ENCODE measurements at places on chromosomes 16 and 17. TPM values are rescaled to one million over a fixed set of nuclear protein-coding genes. Genes with fewer than 3 reads are reported as not detected.

GRCh38 chr16:11552440-11552839 lies 34.3 kb downstream of the LITAF start:
- DNase-seq: peak; percentile 34

- no peak for DNase-seq
Observed at GRCh38 chr16:19555938-19556771, 652 bp downstream of the VPS35L start.

GRCh38 chr16:10776280-10776679 lies 32.6 kb downstream of the NUBP1 start:
- DNase-seq: no peak

DNA sequence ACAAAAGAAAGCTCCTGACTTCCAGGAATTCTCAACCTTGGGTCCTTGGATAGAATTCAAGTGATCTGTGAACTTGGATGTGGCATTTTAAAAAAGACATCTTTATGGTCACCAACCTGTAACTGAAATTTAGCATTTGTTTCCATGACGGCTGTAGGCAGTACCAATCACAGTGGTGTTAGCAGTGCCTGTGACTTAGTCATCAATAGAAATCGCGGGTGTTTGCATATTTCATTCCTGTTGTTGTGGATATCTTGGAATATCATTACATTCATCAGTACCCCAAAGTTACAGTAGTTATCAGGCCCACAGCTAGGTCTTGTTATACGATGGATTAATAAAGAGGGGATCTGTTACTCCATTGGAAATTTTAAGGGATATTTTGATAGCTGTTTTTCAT lies 81.6 kb downstream of the CMIP start:
- DNase-seq: no peak

GRCh38 chr17:45123076-45123770 lies 9.1 kb downstream of the PLCD3 start:
- no peak for DNase-seq

GRCh38 chr17:6510321-6510977 lies 45.9 kb downstream of the PITPNM3 start:
- no peak for DNase-seq

DNA sequence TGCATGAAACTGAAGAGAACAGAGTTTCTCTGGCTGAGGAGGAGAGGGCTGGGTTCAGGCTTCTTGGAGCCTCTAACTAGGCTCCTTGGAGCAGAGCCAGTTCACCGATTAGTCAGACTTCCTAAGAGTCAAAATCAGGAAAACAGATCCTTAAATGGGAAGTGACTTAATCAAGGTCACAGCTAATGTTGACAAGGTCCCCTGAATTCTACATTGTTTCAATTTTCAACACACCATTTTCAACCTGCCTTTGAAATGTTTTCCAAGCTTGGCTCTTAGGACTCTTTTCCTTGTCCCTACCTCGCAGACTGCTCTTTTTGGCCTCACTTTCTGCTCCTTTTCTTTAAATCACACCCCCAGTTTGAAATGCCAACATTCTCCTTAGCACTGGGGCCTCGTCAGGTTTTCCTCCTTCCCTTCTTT lies 16.3 kb downstream of the MYL4 start:
- peak; percentile 85 for DNase-seq

GRCh38 chr17:65332375-65332774 lies 195.2 kb downstream of the RGS9 start:
- no peak for DNase-seq

GRCh38 chr17:61814485-61814884 lies 48.8 kb downstream of the BRIP1 start:
- DNase-seq: no peak

DNA sequence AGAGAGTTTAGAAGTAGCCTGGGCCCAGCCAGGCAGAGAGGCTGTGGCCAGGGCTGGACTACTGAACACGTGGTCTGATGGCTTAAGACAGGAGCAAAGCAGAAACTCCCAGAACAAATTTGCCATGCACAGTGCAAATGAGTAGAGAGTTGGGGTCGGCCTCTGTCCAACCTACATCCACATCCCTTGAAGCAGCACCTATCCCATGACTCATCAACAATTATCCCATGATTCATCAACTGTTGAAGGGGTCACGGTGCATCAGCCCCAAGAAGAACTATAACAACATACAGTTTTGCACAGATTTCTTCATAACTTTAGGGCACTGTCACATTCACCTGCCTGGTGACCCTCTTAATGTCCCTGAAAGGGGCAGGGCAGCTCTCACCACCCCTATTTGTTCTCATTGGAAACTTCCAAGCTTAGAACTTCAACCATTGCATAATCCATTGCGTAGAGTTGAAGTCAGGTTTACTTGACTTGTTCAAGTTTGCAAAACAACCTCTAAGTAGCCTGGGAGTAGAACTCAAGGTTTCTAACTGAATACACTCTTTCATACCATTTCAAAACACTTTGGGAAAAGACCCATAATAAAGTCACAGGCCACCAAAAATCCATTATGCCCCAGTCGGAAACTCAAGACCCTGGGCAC lies 235.2 kb upstream of the CDH5 start:
- no peak for DNase-seq

GRCh38 chr16:50900391-50900942 lies 158.6 kb downstream of the CYLD start:
- DNase-seq: no peak

DNA sequence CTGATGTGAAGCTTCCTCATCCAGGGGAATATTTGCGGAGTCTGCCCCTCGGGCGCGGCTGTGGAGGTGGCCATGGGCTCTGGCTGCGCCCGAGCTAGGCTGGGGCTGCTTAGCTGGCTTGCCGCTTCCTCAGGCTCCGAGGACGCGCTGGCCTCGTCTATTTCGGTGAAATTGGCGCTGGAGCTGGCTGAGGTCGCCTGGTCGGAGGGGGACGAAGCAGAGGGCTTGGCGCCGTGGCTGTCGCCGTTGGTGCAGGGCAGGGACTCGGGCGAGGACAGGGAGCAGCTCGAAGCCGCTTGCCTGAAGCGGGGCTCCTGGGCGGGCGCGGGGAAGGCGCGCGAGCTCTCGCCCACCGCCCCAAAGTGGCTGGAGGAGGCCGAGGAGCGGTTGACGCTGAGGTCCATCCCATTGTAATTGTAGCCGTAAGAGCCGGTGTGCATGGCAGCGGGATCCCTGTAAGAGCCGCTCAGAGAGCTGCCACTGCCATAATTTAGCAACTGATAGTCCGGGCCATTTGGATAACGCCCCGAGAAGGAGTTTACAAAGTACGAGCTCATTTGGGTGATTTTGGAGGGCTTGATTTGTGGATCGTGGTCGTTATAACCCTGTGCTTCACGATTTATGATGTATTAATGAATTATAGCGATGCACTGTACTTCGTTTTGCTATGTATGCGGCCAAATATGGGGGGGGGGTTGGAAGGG lies at the start of gene HOXB5:
Gene HOXB5, minus strand, starts transcription at position 654 of the 704 bp plus-strand sequence. Its CDS starts 97 bp downstream, at position 557.
- DNase-seq: no peak

GRCh38 chr17:58521680-58522079 lies 7.2 kb upstream of the MTMR4 start:
- DNase-seq: no peak

GRCh38 chr17:76104140-76104895 lies 731 bp upstream of the EXOC7 start:
- no peak for DNase-seq

DNA sequence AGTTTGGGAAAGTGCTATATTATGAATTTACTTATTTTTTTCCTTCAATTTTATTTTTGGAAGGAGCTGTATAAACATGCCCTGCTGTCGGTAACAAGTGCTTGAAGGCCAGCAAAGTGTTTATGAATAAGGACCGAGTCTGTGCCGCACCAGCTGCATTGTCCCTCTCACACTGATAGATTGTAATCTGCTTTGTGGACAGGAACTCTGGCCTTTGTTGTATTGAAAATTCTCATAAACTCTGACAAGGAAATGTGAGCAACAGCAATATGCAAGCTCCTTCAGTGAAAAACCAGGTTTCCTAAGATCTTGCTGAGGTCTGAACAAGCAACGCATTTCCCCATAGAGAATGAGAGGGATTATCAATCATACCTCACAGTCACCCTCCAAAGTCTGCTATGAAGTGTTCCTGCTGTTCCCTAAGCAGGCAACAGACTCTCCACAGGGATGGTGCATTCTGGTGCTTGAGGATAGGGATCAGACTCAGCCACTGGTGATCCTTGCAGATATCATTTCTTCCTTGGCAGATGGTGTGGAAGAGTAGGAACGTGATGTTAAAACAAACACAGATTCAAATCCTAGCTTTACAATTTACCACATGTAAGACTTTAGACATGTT lies 109.6 kb downstream of the KCNJ2 start:
- DNase-seq: no peak

- DNase-seq: no peak
Observed at GRCh38 chr17:15930426-15930825, 14.5 kb upstream of the ADORA2B start.

DNA sequence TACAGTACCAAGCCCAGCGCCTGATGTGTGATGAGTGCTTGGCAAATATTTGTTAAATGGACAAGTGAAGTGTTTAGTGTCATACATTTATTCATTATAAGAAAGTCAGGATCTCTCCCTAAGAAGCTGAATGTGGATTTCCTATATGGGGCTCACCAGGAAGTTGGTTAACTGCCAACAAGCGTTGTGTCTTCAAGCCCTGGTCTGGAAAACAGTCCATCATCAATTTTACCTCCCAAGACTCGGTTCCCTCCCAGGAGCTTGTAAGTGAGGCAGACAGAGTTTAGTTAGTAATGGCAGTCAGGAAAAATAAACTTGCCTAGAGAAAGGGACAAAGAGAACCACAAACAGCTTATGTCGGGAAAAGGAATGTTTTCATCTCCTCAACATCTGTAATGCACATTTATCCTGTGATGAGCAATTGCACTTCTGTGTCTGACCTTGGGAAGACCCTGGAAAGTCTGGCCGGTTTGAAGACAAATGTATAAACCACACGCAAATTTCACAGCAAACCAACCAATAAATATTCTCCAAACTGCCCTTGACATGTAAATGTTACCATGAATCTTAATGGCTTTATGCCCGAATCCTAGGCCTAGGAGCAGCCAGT lies 28.3 kb downstream of the C16orf95 start:
- DNase-seq: no peak

- DNase-seq: no peak
Observed at GRCh38 chr17:49906531-49907136, 58.8 kb upstream of the TAC4 start.

DNA sequence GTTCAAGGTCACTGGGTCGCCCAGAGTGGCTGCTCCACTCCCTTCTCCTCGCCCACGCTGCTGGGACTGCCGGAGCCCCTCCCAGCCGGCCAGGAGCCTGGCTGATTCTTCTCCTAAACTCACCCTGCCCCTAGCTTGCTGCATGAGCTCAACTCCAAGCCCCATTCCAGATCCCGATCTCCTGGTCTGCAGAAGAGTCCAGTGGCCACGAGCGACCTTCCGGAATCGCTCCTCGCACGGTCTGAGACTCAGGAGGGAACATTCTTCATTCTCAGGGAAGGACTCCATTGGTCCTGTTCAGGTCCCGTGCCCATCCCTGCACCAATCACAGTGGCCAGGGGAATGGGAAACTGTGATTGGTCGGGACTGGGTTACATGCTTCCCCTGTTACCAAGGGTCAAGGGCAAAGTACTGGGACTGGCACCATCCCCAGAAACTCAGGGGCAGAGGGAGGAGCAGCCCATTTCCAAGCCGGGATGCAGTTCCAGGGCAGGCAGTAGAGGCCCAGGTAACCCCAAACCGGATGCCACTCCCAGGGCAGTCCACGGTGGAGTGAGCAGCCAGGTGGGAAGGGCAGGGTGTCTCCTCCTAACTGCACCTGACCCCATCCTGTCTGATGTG lies 24.5 kb upstream of the CIBAR2 start:
- no peak for DNase-seq

DNA sequence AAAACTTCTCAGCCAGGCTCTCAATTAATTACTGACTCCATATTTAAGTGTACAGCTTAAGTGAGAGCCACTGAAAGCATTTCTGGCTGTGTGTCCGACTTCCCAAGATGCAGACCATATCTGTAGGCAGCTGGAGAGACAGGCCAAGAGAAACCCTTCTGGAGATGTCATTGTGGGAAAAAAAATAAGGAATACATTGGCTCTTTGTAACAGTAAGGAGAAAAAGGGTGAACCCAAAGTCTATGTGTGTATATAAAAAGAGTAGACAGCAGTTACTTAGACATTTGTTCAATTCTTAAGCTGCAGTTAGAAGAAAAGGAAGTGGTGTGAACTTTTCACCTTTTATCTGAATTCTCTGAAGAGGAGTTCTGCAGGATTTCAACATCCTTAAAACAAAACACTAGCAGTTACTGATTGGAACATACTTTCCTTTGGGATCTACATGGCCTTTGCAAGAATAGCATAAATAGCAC lies 21.7 kb downstream of the FAM117A start:
- DNase-seq: no peak

DNA sequence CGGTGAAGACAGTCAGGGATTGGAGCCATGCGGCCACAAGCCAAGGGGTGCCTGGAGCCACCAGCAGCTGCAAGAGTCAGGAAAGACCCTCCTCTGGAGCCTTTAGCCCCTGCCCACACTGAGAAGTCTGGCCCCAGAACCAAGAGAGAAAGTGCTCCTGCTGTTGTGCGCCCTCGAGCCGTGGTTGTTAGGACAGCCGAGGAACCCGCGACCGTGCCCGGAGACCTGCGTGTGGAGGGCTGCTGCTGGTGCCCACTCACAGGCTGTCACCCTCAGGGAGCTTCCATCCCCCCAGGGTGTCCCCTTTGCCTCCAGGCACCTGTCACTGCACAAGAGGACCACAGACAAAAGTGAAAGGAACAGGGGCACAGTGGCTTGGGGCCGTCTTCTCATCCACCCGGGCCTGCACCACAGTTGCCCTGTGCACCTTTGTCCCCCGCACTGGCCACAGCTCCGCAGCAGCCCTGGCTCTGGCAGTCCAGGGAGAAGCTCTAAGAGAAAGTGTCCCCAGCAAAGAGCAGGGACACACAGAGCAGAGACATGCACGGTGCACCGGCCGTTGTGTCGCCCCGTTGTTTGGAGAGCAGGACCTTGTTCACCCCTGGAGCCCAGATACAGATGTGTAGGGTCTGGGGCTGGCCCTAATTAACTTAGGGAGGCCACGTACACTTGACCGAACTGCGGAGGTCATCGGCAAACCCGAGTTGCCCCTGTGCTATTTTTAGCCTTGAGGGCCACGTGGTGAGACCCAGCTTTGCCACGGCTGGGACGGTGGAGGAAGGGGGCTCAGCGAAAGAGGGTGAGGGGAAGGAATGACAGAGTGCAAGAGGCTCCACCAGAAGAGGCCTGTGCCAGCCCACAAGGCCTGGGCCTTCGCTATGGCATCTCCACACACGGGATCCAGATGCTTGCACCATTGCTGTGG lies 329.2 kb downstream of the C16orf95 start:
- peak; percentile 54 for DNase-seq

- DNase-seq: peak; percentile 68
Observed at GRCh38 chr17:76515274-76515949, 14.2 kb upstream of the RHBDF2 start.

- DNase-seq: no peak
Observed at GRCh38 chr17:44901411-44901921, 2.2 kb upstream of the EFTUD2 start.

- DNase-seq: peak; percentile 52
Observed at GRCh38 chr16:58638148-58639036, 8.8 kb upstream of the CNOT1 start.

GRCh38 chr16:68037841-68038597 lies 14.9 kb downstream of the DUS2 start:
- DNase-seq: no peak

- no peak for DNase-seq
Observed at GRCh38 chr17:33529816-33530215, 236.7 kb upstream of the ASIC2 start.

PIK3R5 gene
- total RNA-seq: 1.8 TPM

CACNG4 gene
- 0.33 TPM for total RNA-seq

GSE1 gene
- 44.1 TPM for total RNA-seq

KLHL10 gene
- not detected for total RNA-seq

TSR1 gene
- 27.6 TPM for total RNA-seq

GRAP gene
- 1.9 TPM for total RNA-seq

KRT40 gene
- not detected for total RNA-seq

CCL11 gene
- 0.23 TPM for total RNA-seq

ZNF267 gene
- 3.1 TPM for total RNA-seq

CTRB2 gene
- total RNA-seq: not detected

C16orf89 gene
- 2.2 TPM for total RNA-seq
